ENCODE measurements at places on chromosomes 16 and 17.

DNA sequence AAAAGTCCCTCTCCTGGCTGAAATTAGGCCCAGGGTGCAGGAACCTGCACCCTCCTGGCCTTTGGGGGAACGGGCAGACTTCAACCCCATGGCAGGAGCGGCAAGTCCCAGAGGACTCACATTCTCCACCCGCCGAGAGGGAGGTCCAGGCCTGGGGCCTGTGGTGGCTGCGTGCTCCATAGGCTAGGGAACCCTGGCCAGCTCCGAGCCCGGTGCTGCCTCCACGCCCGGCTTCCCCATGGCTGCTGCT, 130 bp downstream of the CCDC78 start:
- DNase-seq, result no peak

GRCh38 chr16:69384974-69385373, 833 bp downstream of the TERF2 start:
- DNase-seq, result no peak

- no peak for DNase-seq
Measured at GRCh38 chr16:14302031-14302398, 230.9 kb downstream of the MRTFB start.

DNA sequence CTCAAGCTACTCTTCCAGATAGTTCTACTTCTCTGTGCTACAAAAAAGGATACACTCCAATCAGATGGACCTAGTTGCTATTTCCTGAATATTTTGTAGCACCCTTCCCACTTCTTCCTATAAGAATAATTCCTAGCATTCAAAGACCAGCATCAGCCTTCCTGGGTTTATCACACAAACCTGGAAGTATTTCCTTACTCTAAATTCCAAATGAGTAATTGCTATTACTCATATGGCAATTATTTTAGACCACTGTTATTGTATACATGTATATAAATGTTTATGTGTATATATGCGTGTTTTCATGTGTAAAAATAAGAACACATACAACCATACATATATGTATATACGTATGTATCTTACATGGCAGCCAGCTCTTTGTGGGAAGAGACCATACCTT, 130.6 kb downstream of the MYO1D start:
- no peak for DNase-seq

DNA sequence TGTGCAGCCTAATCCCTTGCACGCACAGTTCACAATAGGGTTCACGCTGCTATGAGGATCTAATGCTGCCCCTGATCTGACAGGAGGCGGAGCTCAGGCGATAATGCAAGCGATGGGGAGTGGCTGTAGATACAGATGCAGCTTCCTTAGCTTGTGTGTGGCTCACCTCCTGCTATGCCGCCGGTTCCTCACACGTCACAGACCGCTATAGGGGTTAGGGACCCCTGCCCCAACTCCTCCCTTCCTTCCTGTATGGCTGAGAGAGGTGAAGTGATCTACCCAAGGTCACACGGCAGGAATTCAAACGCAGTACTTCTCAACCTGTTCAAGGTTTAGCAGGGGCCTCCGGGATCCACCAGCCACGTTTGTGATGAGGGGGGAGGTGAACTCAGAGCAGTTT, 13.4 kb upstream of the PLLP start:
- DNase-seq, result no peak

- DNase-seq, result no peak
Measured at GRCh38 chr17:42394838-42395237, 6.6 kb upstream of the STAT3 start.

GRCh38 chr17:6657633-6658287, 6.2 kb downstream of the C17orf100 start:
- DNase-seq, result no peak

GRCh38 chr17:62150471-62150870, 85.4 kb upstream of the MED13 start:
- DNase-seq, result no peak

All from AG04449 (cell line).